ENCODE measurements at places on chromosomes 6 and 20. TPM values are rescaled to one million over a fixed set of nuclear protein-coding genes. Genes with fewer than 3 reads are reported as not detected.

Gene PXMP4
- 38.0 TPM for total RNA-seq

Gene CSTF1
- total RNA-seq = 13.7 TPM

Gene SIRPB1
- 0.43 TPM for total RNA-seq

Gene SULF2
- total RNA-seq = 194 TPM

Gene SLC22A7
- total RNA-seq = 1.8 TPM
